Activated CD4-positive, alpha-beta memory T cell treated with anti-CD3 and anti-CD28 coated beads, Interleukin-2, amount 10 ng/mL, durations not matched to agents 7 days and 5 days (primary cell): ENCODE measurements at places on chromosomes 6 and 20. TPM values are rescaled to one million over a fixed set of nuclear protein-coding genes. Genes with fewer than 3 reads are reported as not detected.

- H3K36me3 ChIP-seq, result no peaks in the 10 kb centered on the region
- H3K4me1 ChIP-seq, result peaks cover 4% of the 10 kb centered on the region
- DNase-seq, result no peak
- H3K27ac ChIP-seq, result no peak overlapping the region
- no peak overlapping the region for H3K4me3 ChIP-seq
These were observed 98.0 kb downstream of the DACT2 start for GRCh38 chr6:168221497-168222079.

- no peak for DNase-seq
- H3K27ac ChIP-seq, result no peak overlapping the region
- peaks cover 3% of the 10 kb centered on the region for H3K27me3 ChIP-seq
These were observed 83.5 kb downstream of the TNFAIP3 start for GRCh38 chr6:137950581-137950980.

DNA sequence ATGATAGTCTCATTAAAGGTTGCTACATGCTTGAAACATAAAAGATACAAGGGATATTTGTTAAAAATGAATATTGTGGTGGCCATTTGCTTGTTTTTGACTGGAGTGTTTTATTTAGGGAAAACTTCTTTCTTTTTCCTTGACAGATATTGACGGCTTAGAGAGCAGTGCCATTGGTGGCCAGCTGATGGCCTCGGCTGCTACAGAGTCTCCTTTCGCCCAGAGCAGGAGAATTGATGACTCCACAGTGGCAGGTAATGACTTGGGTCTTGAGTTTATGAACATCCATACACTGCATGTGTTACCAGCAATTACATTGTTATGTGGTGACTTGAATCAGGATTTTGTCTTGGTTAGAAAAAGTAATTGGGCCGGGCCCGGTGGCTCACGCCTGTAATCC lies 67.5 kb upstream of the PBOV1 start:
- H3K36me3 ChIP-seq, result no peaks in the 10 kb centered on the region
- H3K4me3 ChIP-seq, result no peak overlapping the region
- DNase-seq, result no peak

GRCh38 chr6:138410048-138410735 lies 6.2 kb downstream of the HEBP2 start:
- peaks cover 84% of the 10 kb centered on the region for H3K36me3 ChIP-seq
- no peak overlapping the region for H3K4me3 ChIP-seq
- no peak for DNase-seq
- peaks cover 52% of the 10 kb centered on the region for H3K4me1 ChIP-seq
- peak overlapping the region; percentile 77 for H3K27ac ChIP-seq

DNA sequence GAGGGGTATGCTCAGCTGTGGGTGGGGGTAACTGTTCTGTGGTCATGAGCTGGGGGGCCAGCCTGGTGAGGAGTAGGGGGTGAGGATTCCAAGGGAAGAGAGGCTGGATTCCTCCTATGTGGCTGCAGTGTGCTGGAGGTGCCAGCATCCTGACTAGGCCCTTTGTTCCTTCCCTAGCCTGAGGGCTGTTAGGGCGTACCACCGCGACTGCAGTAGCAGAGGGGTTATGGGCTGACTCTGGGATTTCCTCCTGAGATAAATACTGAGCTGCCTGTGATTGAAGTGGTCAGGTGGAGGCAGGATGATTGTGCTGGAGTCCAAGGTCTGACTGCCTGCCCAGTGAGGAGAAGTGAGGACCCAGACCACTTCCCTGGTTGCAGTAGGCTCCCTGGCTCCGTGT lies 205.3 kb downstream of the ADGRG6 start:
- no peak for DNase-seq
- H3K4me1 ChIP-seq, result no peaks in the 10 kb centered on the region
- H3K27me3 ChIP-seq, result peaks cover 2% of the 10 kb centered on the region
- no peak overlapping the region for H3K27ac ChIP-seq

Gene CALHM6
- total RNA-seq, result 11.2 TPM

Gene UST
- 0.80 TPM for total RNA-seq
